ENCODE measurements at places on chromosomes 6 and 20.

GRCh38 chr20:34180460-34181120 is 60.6 kb upstream of the ASIP start:
- no peak for DNase-seq

- DNase-seq, result no peak
These were observed 3.1 kb downstream of the SYNJ2 start for GRCh38 chr6:157984686-157985225.

DNA sequence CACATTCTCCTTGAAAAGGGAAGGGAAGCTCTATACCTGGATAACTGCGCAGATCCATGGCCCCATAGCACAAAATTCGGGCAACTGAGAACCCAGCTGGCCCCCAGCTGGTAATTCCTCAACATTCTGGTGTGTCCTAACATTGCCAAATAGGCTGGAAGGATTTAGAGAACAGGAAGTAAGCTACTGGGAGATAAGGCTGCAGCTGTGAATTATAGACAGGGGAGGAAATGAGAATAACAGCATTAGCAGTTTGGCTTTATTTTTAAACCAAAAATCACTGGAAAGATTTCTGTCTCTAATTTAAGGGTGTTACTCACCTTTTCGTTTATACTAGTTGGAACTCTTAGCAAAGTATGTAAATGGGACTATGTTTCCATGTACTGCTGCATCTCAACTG is 97.2 kb downstream of the TULP4 start:
- no peak for DNase-seq

- no peak for DNase-seq
These were observed 7.5 kb downstream of the NEDD9 start for GRCh38 chr6:11224966-11225463.

- no peak for DNase-seq
These were observed 27.9 kb upstream of the ZFP64 start for GRCh38 chr20:52219441-52219840.

GRCh38 chr6:69340196-69340595 is 456.6 kb downstream of the LMBRD1 start:
- no peak for DNase-seq

DNA sequence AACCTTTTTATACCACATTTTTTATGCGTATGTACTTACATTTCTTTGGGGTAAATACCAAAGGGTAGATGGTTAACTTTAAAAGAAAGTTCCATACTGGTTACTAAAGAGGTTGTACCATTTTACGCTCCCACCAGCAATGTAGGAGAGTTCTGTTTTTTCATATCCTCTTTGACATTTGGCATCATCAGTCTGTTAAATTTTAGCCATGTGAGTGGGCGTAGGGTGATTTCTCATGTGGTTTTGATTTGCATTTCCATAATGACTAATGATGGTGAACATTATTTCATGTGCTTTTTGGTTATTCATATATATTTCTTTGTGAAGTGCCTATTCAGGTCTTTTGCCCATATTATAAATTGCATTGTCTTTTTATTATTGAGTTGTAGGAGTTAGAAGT is 194.2 kb downstream of the PRL start:
- no peak for DNase-seq

DNA sequence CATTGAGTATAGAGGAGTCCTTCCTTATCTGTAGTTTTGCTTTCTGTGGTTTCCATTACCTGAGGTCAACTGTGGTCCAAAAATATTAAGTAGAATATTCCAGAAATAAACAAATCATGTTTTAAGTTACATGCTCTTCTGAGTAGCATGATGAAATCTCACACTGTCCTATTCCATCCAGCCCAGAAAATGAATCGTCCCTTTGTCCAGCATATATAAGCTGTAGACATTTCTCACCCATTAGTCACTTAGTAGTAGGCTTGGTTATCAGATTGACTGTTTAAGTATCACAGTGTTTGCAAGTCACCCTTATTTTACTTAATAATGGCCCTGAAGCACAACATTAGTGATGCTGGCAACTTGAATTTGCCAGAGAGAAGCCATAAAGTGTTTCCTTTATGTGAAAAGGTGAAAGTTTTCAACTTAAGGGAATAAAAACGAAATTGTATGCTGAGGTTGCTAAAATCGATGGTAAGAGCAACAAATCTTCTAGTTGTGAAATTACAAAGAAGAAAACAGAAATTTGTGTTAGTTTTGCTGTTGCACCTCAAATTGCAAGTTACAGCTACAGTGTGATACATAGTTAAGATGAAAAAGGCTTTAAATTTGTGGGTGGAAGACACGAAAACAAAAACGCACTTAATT is 198.6 kb upstream of the SIM1 start:
- DNase-seq, result no peak

GRCh38 chr6:168196881-168197635 is 118.0 kb upstream of the FRMD1 start:
- no peak for DNase-seq

DNA sequence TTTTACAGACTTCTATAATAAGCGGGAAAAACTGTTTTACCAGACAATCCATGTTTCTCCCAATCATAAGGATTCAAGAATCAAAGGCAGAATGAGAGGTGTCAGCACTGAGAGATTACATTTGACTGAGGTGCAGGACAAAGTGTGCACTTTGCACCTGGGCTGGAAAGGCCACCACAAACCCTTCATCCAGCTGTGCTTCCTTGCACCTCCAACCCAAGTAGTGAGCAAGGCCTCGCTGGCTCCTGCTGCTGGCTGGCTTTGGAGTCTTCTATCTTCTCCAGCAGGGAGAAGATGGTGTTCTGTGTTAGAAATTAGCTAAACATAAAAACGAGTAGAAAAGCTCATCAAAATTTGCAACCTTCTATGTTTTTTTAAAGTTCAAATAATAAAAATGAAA is 77.7 kb downstream of the CHD6 start:
- DNase-seq, result no peak

DNA sequence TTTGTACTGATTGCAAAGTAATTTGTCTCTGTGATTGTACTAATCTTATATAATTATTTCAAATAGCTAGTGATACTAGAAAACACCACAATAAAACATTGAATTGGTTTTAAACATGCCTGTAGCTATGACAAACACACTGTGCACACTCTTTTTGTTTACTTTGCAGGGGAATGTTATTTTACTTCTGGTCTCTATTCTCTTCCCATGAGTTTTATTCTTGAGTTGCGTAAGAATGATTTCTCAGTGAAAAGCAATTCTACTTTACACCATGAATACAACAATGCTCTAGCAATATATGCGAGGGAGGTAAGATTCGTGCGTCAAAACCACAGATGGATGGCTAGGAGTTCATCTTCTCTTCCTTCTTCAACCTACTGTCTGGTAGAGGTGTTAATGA is 68.4 kb upstream of the PHACTR1 start:
- no peak for DNase-seq

- no peak for DNase-seq
These were observed 13.6 kb downstream of the ITPA start for GRCh38 chr20:3222635-3223600.

GRCh38 chr6:96157018-96157565 is 141.3 kb downstream of the FUT9 start:
- DNase-seq, result no peak

DNA sequence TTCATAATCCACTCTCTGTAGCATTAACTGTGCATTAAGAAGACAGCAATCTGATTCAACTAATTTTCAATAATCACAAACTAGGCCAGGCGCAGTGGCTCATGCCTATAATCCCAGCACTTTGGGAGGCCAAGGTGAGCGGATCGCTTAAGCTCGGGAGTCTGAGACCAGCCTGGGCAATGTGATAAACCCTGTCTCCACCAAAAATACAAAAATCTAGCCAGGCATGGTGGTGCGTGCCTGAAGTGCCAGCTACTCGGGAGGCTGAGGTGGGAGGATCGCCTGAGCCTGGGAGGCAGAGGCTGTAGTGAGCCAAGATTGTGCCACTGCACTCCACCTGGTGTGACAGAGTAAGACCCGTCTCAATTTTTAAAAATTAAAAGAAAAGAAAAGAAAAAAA is 29.5 kb downstream of the SERPINB9 start:
- DNase-seq, result no peak

GRCh38 chr20:5526516-5526915 is 209.8 kb upstream of the PROKR2 start:
- DNase-seq, result no peak

DNA sequence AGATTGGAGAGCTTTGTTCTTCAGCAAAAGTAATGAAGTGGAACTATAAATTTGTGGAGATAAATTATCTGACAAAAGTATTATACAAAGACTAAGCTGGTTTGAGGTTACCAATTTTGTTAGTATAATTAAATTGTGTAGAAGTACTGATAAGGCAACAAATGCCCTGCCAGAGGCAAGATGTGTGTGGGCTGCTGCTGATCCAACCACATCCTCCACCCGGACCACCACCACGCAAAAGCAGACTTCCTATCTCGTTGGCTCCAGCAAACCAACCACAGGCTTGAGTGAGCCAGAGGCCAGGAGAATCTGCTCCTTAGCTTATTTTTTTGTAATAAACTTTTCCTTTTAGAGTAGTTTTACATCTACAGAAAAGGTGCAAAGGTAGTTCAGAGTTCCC is 1.1 kb upstream of the MYLK4 start:
- no peak for DNase-seq

- DNase-seq, result no peak
These were observed 595.4 kb downstream of the EPM2A start for GRCh38 chr6:145139895-145140294.

DNA sequence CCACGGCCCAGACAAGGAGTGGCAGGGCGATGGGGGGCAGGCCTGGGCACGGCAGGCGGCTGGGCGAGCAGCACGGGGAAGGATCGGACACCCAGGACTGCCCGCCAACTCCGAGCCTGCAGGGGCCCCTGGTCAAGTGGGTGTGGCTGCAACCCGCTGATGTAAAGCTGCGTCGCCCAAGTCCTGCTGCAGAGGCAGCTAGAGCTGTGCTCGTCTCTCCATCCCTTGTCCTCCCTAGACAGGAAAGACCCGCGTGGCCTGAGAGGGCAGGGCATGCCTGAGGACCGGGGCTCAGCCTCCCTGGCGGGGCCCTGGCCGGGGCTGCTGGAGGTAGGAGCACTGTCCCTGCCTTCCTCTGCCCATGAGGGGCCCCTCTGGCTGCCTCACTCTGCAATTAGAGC is 281.2 kb downstream of the CDH4 start:
- no peak for DNase-seq

DNA sequence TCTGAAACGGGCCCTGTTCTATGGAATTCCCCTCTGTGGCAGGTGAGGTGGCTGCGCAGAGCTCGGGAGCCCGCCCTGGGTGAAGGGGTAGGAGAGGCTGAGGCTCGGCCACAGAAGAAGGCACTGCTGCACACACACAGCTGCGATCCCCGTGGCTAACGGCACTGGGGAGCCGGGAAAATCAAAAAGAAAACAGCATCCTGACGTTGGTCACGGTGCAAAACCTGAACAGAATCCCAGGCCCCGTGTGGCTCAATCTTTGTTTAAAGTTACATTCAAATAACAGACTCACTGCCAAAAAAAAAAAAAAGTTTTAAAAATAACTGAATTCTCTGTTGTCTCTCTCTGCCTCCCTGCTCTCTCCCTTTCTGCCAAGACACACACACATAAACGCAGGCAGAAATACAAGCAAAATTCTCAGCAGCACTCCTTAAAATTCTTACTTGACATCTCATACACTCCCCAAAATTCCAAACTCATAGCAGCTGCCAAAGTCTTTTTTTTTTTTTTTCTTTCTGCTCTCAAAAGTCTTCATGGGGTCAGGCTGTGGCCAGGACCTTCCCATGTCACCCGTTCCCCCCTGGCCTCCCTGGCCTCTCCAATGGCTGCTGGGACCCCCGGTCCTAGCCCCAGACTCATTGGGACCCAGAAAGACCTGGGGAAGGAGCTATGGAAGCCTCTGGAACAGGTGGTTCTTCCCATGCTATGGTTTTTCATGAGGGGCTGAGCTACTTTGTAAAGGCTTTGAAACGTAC is 248.8 kb downstream of the TTLL2 start:
- no peak for DNase-seq

DNA sequence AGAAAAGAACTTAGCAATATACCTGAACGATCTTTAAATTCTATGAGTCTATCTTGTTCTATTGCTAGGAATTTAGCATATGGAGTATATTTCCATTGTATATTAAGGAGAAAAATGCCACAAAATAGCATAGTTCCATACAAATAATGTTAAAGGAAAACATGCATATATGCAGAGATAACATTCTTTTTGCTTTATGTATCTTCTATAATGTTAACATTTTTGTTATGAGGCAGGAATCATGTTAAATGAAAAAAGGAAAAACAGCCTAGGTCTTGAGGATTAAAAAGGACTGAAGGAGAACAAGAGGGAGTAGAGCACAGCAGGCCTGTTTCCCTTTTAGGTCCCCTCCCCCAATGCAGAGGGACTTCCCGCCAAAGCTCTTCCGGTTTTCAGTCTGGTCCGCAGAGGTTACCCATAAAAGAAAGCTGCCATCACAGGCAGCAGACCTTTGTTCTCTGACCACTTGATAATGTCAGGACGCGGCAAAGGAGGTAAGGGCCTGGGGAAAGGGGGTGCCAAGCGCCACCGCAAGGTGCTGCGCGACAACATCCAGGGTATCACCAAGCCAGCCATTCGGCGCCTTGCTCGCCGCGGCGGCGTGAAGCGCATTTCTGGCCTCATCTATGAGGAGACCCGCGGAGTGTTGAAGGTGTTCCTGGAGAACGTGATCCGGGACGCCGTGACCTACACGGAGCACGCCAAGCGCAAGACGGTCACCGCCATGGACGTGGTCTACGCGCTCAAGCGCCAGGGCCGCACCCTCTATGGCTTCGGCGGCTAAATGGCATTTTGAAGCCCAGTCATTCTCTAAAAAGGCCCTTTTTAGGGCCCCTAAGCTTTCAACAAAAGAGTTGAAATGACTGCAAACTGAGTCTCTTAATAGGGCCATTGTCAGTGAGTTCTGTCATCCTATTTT is 108.4 kb upstream of the PRSS16 start:
- DNase-seq, result no peak

DNA sequence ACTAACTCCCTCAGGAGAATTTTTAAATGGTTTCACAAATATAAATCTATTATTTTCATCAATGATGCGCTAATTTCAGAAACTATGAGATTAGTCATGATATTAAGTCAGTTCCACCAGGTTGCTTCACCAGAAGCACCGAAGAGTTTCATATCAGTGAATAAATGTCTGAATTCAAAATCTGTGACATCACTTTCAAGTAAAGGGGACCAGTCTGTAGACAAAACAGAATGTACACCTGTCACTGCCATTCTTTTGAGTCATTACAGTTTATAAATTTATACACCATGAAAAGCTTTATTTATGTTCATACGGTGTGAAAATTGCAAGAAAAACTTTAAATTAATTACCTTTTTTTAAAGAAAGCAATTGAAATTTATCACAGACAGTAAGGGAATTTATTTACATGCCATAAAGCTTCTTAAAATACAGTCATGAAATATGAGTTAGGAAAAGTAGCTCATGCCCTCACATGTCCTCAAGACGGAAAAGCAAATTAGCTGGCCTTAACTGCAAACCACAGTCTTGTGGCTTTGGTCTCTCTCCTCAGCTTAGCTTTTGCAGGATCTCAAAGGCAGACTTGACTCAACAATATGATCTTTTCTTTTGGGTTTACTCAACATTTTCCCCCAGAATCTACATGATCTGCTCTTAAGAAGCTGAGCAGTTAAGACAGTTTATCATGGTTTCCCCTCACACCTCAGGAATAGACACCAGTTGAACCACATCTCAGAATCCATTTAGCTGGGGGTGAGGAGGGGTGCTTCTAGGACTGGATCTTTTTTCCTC is 177.7 kb upstream of the MCHR2 start:
- DNase-seq, result no peak
